KG1 (cell line): ENCODE measurements at places on chromosomes 6 and 20.
A peak's percentile ranks its signal among the peaks of the same experiment; 100 is the strongest.

DNA sequence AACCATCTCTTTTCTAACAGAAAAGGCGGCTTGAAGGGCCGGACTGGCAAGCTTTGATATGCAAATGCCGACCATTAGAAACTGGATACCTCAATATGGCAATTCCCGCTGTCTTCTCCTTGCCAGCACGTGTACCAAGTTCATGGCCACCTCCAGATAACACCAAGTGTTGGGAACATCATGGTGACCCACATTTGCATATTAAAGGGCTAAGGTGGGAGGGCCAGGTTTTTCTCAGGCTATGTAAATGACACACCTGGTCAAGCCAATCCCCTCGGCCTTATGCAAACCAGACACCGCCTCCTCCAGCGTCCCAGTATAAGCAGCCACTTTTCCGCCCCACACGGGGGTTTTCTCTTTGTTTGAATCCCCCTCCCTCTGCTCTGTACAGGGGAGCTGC lies 110.7 kb downstream of the DACT2 start:
- no peak for DNase-seq

DNA sequence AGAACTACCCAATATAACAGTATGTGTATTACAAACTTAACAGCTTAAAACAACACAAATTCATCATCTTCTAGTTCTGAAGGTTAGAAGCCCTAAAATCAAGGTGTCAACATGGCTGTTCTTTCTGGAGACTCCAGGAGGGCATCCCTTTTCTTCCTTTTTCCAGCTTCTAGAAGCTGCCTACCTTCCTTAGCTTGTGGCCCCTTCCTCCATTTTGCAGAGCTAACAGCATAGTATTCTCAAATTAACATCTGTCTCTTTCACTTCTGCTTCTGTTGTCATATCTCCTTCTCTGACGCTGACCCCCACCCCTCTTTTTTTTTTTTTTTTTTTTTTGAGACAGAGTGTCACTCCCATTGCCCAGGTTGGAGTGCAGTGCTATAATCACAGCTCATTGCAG lies 52.8 kb upstream of the AKIRIN2 start:
- DNase-seq, result no peak

- no peak for DNase-seq
These were observed 3.9 kb upstream of the FAM83C start for GRCh38 chr20:35296101-35296554.

DNA sequence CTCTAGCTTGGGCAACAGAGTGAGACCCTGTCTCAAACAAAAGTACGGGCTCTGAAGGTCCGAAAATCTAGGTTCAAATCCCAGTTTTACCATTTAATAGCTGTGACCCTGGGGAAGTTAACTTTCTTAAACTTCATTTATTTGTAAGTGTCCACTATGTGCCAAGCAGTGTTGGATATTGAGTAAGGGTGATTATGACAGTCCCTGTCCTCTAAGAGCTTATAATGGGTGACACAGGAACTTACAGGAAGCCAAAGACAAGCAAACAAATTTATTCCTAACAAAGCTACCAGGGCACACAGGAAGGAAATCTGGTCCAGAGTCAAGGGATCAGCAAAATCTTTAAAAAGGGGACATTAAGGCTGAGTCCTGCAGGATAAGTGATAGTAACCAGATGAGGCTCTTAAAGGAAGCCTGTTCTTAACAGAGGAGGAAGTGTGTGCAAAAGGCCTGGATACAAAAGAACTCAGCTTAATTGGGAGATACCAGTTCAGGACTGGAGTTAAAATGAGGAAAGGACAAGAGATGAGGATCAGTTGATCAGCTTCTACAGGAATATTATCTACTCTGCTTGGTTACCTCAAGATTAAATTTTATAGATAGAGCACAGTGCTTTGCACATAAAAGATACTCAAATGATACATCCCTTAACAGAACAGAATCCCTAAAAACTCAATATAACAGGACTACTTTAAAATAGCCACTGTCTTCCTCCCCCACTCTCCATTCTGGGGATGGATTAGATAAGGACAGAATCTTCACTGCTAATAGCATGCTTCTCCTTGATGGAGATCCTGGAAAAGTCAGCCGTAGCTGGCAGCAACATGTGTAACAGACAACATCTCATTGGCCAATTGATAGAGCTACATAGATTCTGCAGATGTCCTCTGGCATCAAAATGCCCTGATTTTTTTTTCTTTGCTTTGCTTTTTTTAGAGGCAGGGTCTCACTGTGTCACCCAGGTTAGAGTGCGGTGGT lies 6.1 kb downstream of the SNX3 start:
- DNase-seq, result no peak

DNA sequence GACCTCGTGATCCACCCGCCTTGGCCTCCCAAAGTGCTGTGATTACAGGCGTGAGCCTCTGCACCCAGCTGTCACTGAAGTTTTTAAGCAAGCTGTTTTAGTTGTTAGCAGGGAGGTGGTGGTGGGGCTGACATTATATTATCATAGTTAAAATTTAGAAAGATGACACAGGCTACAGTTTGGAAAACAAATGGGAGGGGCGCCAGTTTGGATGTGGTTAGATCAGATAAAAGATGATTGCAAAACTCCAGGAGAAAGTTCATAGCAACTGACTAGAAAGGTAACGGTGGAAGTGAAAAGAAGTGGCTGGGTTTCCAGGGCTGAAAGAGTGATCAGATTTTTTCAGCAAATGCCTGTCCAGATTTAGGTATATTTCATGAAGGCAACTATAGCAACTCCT lies 311.9 kb upstream of the CITED2 start:
- no peak for DNase-seq

DNA sequence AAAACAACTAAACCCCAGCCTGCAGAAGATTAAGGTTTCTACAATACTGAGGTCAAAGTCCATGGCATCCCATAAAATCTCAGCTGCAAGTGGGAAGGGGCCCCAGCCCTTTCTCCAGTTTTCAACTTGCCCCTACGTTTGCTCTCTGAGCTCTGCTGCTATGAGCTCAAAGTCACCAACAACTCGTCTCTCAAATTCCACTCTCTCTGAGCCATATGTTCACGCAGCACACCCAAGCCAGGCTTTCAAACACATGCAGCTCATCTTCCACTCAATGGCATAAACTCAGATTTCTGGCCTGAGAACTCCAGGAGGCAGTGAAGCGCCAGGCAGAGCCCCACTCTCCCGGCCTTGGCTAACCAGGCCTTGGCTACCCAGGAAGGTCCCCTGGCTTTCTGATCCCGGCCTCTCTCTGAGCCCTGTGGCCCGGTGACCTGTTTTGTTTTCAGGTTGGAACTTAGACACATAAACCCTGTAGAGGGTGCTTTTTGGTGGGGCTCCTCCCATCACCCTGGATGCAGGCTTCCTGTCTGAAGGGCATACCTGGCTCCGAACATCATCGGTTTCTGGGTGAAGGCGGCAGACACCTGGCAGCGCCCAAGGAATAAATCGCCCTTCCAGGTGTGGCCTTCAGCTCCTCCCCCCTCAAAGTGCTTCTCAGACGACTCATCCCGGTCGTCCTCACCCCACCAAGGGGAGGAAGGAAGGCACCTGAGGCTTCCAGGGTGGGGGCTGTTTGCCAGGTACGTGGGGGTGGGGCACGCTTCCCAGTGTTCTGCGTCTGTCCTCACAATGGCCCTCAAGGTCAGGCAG lies 12.4 kb downstream of the SLC22A23 start:
- DNase-seq, result no peak

DNA sequence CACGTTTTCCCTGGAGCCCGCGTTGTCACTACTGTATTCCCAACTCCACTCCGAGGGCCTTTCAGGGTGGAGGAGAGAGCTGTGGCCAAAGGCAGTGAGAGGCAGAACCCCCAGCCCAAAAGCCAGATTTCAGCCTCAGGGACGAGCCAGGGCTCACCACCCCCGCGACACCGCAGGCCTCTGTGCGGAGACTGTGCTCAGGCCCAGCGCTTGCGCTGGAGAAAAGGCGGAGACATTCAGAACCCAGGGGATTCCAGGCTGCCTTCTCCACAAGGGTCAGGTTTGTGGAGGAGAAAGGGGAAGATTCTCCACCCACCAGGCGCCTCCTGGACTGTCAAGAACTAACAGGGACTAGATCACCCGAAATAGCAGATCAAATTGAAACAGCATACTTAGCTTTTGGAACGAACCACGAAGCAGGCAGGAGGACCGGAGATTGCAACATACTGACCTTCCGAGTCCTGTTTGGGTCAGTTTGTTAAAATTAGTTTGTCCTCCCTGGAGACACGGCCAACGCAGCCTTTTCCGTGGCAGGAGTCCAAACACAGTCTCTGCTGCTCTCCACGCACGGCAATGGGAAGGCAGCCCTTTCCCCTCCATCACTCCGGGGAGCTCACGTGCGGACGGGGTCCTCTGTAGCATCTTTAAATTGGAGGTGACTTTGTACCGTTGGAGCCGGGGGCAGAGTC lies 14.4 kb downstream of the DLL1 start:
- no peak for DNase-seq

- DNase-seq, result no peak
These were observed 731.3 kb upstream of the NRSN1 start for GRCh38 chr6:23394681-23395080.

DNA sequence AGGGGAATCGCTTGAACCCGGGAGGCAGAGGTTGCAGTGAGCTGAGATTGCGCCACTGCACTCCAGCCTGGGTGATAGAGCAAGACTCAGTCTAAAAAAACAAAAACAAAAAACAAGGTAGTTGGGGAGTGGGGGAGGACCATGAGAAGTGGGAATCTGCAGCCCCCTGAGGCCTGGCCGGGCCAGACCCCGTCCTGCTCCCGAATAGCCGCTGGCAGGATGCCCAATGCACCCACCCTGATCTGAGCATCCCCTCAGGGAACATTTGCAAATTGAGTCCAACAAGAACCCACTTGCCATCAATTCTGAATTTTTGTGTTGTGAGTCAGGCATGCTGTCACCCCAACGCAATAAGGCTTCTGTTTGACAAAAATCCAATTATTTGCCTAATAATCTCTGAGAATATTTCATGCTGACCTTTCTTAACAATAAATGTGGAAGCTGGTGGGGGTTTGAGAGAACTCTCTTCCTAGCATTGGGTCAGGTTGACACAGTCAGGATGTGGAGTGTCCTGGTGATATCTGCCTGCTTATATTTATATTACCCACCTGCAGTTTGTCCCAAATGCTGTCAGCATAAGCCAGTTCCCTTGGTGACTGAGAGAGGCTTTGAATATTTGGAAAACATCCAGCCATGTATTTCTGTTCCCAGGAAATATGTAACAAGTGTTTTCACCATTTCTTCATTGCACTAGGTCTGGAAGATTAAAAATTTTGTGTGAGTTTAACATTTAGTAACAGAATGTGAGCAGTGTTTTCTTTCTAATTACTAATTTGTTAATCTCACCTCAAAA lies 28.4 kb upstream of the FRMD1 start:
- no peak for DNase-seq

DNA sequence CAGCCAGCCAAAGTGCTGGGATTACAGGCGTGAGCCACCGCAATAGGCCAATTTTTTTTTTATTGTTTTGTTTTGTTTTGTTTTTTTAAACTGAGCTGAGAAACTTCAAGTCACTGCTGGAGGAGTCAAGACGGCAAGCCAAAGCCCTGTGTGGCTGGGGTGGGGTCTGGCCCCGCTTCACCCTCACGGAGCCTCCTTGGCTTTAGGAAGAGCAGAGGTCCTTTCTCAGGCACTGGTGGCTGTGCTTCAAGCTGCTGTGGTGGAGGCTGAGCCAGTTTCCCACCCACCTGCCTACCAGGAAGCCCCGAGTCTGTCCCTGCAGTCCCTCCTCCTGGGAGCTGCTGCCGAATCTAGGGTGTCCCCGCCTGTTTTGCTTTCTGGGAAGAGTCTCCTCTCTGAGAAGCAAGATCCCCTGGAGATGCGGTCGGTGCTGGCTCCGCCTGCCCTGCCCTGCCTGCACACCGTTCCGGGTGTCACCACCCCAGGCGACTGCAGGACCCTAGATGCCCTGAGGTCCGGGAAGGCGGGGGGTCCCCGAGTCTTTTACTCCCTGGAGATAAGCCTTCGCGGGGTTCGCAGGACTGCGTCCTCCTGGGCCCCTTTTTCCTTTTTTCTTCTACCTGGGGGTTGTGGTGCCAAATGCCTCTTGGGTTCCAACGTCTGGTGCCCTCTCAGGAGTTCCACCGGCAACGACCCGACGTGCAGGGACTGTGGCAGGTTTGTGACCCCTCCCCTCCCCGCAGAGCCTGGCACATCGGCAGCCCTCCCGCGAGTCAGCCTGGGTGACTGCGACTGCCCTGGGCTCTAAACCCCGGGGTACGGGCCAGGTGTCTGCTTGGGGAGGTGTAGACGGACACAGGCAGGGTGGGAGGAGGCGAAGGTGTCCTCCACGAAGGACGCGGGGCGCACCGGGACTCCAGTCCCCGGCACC lies 100.7 kb downstream of the TAF4 start:
- DNase-seq, result no peak

GRCh38 chr6:13892017-13892645 lies 32.6 kb upstream of the RNF182 start:
- DNase-seq, result no peak

DNA sequence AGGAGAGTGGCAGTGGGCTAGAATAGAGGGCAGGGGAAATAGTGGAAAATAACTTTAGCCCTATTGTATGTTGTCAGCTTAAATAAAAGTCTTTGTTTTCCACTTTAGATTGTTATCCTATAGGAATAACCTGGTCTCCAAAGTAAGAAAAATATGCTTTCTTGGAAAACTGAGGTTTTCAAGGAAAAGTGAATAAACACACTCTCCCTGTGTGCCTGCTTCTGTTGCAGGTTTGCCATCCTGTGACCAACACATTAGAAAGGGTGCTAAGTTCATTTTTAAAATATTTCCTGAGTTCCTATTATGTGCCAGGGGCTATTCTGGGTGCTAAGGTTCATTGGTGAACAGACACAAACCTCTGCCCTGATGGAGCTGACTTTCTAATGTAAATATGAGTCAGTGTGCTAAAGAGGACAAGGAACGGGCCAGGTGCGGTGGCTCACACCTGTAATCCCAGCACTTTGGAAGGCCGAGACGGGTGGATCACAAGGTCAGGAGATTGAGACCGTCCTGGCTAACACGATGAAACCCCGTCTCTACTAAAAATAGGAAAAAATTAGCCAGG lies 23.5 kb downstream of the BICRAL start:
- DNase-seq, result no peak

DNA sequence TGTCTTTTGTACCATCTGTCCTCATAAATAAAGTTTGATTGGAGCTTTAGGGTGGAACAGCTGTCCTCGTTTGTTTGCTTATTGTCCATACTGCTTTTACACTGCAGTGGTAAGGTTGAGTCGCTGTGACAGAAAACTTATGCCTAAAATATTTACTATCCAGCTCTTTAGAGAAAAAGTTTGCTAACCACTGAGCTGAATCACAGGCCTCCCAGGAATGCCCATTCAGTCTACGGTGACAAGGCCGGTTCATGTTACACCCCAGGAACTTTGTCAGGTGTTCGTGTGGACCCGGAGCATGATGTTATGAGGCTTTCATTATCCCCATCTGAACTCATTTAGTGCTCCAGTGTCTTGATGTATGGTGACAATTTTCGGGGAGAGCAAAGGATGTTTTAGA lies 401.1 kb downstream of the SAMD5 start:
- DNase-seq, result no peak

DNA sequence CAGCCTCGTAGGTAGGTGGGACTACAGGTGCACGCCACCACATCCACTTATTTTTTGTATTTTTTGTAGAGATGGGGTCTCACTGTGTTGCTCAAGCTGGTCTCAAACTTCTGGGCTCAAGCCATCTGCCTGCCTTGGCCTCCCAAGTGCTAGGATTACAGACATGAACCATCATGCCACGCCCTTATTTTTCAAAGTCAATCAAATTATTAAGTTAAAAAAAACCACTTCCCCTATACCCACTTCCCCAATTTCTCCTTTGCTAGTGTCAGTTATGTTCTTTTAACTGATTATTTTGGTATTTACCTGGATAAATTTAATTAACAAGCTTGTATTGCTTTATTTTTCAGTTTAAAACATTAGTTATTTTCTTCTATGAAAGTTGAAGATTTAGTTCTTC lies 49.6 kb downstream of the RIOK1 start:
- peak; percentile 23 for DNase-seq
